ENCODE measurements at places on chromosomes 1 and 21. TPM values are rescaled to one million over a fixed set of nuclear protein-coding genes. Genes with fewer than 3 reads are reported as not detected.
A peak's percentile ranks its signal among the peaks of the same experiment; 100 is the strongest.

Gene RHD
- total RNA-seq: 0.11 TPM

DNA sequence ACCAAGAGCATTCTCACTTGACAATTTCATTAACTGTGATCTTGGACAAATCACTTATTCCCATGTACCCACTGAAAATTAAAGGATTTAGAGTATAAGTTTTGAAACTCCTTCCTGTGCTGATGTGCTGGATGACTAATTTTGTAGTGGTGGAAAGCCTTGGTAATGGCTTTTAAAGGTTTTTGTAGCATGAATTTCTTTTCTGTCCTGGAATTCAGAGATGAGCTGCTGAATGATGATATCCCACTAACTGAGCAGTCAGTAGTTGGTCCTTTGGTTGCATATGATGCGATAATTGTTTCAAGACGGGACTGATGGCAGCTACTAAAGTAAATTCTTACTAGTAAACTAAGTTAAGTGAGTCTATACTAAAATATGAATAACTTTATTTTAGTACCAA is 5.2 kb downstream of the RPL5 start:
- ATAC-seq: no peak

- no peak for ATAC-seq
Measured at GRCh38 chr1:13703558-13704490, 3.8 kb downstream of the PRDM2 start.

- peak; percentile 32 for ATAC-seq
Measured at GRCh38 chr1:16387201-16388188, 20.5 kb downstream of the SZRD1 start.

DNA sequence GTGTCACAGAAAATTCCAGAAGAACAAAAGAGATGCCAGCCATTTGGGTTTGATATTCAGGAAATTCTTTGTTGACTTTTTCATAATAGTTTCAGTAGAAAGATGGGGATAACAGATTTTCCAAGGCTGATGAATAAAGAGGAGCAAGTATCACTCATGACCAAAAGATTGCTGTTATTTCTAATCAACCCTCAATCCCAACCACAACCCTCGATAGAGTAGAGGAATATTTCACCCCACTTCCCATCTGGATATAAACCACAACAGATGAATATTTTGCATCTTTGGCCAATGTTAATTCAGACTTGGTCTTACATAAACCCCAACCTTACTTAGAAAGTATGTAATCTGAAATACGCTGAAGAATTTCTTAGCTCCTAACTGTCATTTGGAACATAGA is 232.4 kb downstream of the SEC16B start:
- ATAC-seq: no peak

Gene WNT9A
- total RNA-seq: 0.09 TPM

Gene NECTIN4
- total RNA-seq: 0.32 TPM

- no peak for ATAC-seq
Measured at GRCh38 chr1:242467556-242468145, 56.8 kb downstream of the PLD5 start.

Gene AGBL4
- not detected for total RNA-seq

- ATAC-seq: no peak
Measured at GRCh38 chr1:64645735-64646134, 99.1 kb upstream of the RAVER2 start.

Gene KRTAP10-1
- total RNA-seq: not detected

Gene ANKRD35
- 0.29 TPM for total RNA-seq

Gene FRRS1
- total RNA-seq: 2.2 TPM

DNA sequence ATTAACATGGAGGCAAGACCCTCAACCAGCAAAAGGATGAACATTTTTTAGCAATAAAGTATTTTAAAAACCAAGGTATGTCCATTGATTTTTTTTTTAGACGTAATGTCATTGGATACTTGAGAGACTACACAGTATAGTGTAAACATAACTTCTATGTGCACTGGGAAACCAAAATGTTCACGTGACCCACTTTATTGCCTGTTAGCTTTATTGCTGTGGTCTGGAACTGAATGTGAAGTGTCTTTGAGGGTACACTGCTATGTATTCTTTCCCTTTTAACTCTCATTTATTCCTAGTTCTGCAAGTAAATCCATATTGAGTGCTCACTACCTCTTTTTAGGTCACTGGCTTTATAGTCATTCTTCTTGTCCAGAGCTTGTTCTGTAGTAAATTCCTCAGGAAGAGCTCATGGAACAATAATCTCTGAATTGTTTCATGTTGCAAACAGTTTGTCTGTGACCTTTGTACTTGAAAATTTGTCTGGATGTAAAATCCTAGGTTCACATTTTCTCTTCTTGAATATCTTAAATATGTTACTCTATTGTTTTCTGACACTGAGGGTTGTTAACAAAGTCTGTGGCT is 20.6 kb downstream of the ABCD3 start:
- no peak for ATAC-seq

Gene JAK1
- 123 TPM for total RNA-seq

GRCh38 chr1:7539769-7540175 is 231.3 kb upstream of the VAMP3 start:
- peak; percentile 52 for ATAC-seq

- peak; percentile 25 for ATAC-seq
Measured at GRCh38 chr1:203268901-203269653, 36.2 kb upstream of the BTG2 start.

Gene SPRR3
- total RNA-seq: not detected

DNA sequence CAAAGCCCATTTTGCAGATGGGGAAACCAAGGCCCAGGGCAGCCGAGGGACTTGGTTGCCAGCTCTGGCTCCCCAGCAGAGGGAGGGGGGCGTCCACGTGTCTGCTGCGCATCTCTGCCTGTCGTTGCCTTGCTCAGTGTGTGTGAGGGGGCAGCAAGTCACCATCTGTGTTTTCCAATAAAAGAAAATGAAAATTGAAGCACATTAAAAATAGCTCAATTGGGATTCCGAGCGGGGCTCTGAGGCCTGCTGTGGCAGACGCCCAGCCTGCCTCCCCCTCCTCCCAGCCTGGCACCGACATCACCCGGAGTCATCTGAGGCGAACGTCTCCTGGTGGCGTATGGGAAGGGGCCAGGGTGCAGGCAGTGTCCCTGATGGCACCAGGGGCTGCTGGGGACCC is 51.2 kb downstream of the EPHB2 start:
- ATAC-seq: no peak

Gene OR2G6
- not detected for total RNA-seq

DNA sequence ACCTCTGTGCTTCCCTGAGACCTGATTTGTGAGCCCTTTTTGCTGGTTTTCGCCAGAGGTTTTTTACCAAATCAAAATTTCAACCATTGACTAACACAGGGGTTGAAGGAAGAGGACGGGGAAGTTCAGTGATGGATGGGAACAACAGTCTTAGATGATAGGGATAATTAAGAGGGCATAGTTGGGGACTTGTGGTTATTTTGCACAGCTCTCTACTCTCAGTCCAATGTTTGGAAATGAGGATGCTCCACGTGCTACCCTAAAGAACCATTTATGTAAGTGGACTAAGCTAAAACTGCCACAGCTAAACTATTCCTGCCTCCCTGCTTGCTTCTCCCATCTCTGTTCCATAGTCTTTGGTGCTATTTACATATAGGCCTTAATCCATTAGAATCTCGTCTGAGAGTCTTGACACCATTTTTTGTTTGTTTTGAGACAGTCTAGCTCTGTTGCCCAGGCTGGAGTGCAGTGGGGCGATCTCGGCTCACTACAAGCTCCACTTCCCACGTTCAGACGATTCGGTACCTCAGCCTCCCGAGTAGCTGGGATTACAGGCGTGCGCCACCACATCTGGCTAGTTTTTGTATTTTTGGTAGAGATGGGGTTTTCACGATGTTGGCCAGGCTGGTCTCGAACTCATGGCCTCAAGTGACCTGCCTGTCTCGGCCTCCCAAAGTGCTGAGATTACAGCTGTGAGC is 684 bp upstream of the MCL1 start:
- no peak for ATAC-seq

GRCh38 chr1:7940745-7941436 is at the start of gene TNFRSF9:
Gene TNFRSF9, minus strand, starts transcription at chr1:7940839. Its CDS starts 845 bp downstream, at chr1:7939994.
- ATAC-seq: peak; percentile 92

- no peak for ATAC-seq
Measured at GRCh38 chr1:78035121-78035520, 10.6 kb upstream of the GIPC2 start.

DNA sequence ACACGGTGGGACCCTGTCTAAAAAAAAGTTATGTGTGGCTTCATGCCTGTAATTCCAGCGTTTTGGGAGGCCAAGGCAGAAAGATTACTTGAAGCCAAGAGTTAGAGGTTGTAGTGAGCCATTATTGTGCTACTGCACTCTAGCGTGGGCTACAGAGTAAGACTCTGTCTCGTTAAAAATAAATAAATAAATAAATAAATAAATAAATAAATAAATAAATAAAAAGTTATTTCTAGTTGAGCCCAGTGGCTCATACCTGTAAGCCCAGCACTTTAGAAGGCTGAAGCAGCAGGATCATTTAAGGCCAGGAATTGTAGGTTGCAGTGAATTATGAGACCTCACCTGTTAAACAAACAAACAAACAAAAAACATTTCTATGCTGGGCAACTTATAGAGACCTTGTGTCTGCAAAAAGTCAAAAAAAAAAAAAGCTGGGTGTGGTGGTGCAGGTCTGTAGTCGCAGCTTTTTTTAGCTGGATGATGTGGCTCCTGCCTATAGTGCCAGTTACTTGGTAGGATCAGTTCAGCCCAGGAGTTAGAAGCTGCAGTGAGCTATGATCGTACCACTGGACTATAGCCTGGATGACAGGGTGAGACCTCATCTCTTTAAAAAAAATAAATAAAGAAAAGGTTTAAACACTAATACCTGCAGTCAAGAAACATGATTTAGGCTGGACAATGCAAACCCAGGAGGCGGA is 25.6 kb downstream of the GON4L start:
- no peak for ATAC-seq

Gene ZNF648
- total RNA-seq: not detected

Gene KAZN
- 0.22 TPM for total RNA-seq

GRCh38 chr1:100921110-100921706 is 25.3 kb downstream of the SLC30A7 start:
- no peak for ATAC-seq

GRCh38 chr1:192914696-192915095 is 105.9 kb downstream of the RGS2 start:
- no peak for ATAC-seq

Gene TEDDM1
- total RNA-seq: not detected

GRCh38 chr1:160580221-160580812 is 1.0 kb upstream of the CD84 start:
- no peak for ATAC-seq

DNA sequence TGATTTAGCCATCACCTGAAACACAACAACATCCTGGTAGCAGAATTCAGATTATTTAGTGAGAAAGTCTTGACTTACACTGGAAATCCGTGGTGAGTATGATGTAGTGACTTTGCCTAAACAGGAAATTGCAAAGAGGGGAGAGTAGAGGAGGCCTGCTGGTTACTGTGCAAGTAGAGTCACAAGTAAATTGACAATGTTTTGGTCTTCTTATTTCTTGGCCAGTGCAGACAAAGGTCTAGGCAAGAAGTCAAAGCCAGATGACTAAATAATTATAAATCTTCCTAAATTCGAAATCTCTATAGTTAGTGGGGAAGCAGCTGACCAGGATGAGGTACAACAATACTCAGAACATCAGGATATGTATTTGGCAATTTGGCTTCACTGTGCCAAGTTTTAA is 159.5 kb upstream of the KCTD3 start:
- no peak for ATAC-seq

Gene PADI4
- total RNA-seq: 0.19 TPM

GRCh38 chr1:24745711-24746413 is 615 bp downstream of the CLIC4 start:
- no peak for ATAC-seq

DNA sequence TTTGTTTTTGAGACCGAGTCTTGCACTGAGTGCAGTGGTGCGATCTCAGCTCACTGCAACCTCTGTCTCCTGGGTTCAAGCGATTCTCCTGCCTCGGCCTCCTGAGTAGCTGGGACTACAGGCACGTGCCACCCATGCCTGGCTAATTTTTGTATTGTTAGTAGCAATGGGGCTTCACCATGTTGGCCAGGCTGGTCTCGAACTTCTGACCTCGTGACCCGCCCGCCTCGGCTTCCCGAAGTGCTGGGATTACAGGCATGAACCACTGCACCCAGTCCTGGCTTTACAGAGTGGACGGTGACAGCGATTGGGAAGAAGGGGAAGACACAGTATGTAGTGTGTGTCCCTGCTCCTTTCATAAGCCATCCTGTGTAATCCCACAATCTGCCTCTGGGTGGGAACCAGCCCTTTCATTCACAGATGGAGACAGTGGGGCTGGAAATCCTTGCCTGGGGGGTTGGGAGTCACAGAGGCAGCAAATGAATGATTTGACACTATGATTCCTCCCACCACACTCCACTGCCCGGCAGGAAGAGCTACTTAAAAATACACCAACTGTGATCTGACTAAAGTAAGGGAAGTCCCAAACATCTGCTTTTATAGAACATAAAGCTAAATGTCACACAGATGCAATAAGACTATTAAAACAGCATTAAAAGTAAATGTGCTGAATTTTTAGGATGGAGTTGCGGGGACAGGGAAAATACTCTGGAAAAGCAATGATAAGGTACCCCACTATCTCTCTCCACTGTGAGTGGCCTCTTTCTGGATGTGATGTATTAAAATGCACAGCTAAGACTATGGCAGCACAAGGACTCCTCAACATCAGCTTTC is 4.5 kb downstream of the PARP1 start:
- ATAC-seq: no peak

GRCh38 chr1:236507022-236507700 is 16.6 kb upstream of the LGALS8 start:
- ATAC-seq: peak; percentile 55

Gene NTNG1
- total RNA-seq: not detected

Gene FALEC
- total RNA-seq: not detected

- ATAC-seq: no peak
Measured at GRCh38 chr1:10271869-10272268, 61.5 kb downstream of the KIF1B start.

GRCh38 chr1:220887520-220888416 is 8.5 kb downstream of the HLX start:
- ATAC-seq: no peak

All from activated T-helper 17 cell treated with anti-CD3 and anti-CD28 coated beads, Interleukin-2, amount 50 U/mL, for 72 hours (primary cell).